CMK (cell line): ENCODE measurements at places on chromosomes 7 and 10.

DNA sequence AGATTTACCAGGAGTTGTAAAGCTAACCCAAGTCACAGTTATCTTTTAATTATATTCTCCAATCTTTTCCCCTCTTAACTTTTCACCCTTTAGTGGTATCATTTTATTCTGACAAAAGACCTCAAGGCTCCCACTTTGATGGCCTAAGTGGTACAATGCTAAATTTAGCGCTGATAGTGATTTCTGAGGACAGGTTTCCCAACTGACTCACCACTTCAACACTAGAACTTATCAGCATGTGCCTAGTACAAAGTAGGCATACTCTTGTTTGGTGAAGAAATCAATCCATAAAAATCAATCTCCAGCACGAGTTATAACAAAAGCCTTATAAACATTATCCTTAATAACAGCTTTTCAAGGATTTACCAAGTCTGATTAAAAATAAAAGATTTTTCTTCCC lies 7.5 kb downstream of the SNX13 start:
- DNase-seq, result no peak

DNA sequence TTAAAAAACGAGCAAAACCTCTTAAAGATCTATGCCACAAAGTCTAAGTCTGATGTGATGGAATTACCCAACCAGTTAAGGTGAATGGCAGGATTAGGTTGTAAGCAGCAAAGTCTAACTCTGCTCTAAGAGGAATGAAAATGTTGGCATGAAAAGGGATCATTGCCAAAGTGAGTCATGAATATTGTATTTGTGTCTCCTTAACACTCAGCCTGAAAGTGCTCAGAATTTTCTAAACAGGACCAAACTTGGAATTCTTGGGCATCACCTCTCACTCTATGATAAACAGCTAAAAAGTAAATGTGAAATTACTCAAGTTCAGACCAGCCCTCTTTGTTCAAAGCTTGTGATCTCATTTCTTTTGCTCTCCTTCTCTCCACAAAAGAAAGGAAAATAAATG lies 27.0 kb downstream of the PPP1R3A start:
- DNase-seq, result no peak

DNA sequence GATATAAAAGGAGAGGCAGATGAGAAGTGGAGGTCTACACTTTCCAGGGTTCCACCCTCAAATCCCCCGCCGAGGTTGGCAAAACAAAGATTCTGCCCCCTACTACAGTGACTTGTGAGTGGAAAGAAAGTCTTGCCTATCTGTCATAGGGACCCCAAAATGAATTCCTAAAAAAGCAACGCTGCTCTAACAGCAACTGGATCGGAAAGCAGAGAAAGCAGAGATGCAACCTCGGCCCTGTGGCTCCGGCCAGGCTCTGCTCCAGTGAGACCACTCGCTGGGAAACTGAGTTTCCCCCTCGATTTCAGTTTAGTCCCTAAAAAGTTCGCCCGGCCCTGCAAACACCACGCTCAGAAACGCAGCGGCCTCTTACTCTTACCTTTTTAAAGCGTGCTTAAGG lies 297.9 kb upstream of the NFE2L3 start:
- DNase-seq, result no peak

GRCh38 chr7:36116347-36117202 lies 36.5 kb upstream of the EEPD1 start:
- DNase-seq, result no peak

DNA sequence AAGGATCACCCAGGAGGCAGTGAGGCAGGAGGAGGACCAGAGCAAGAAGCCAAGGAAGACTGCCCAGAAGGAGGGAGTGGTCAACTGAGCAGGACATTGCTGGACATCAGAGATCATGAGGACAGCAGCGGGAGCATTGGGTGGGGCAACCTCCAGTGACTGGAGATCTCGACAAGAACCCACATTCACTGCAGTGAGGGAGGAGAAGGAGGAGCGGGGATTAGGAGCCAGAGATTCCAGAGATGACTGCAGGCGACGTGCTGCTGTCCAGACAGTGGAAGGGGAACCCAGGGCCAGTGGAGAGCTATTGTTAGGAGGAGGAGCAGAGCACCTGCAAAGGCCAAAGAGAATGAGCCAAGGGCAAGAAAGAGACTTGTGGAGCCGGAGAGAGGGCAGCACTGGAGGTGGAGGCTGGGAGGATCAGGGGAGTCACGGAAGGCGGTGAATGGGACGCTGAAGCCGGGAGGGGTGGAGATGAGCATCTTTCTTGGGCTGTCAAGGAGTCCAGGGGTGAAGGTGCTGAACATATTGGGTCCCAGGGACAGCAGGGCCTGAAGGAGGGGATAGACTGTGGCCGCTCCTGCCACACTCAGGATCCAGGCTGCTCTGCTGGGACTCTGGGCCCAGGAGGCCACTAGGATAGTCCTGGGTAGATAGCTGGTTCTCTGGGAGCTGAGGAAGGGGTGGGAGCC lies 140.1 kb upstream of the UNC5B start:
- DNase-seq, result no peak

GRCh38 chr10:76002262-76002854 lies 570.9 kb downstream of the LRMDA start:
- DNase-seq, result no peak
